ENCODE measurements at places on chromosomes 13 and 19.

DNA sequence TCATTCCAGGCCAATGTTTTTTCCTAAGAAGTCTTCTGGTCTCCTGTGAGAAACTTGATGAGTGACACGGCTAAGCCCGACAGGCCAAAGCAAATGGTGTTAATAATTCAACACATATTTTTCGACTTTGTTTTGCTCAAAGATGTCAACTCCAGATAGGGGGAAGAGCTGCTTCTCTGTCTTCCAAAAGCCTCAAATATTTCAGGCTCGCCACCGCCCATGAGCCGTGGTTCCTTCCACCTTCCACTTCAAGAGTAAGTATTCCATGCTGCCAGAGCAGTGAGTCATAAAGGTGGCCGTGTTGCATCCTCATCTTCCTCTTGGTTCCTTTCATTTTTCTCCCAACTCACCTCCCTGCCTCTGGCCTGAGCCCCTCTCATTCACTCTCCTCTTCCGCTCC is 272.6 kb downstream of the EFNB2 start:
- H3K4me3 ChIP-seq: no peak overlapping the region
- no peaks in the 10 kb centered on the region for H3K36me3 ChIP-seq
- no peaks in the 10 kb centered on the region for H3K4me1 ChIP-seq
- H3K27me3 ChIP-seq: no peaks in the 10 kb centered on the region
- DNase-seq: no peak

- no peaks in the 10 kb centered on the region for H3K36me3 ChIP-seq
- peaks cover 21% of the 10 kb centered on the region for H3K27me3 ChIP-seq
- H3K27ac ChIP-seq: no peak overlapping the region
- no peak overlapping the region for H3K4me3 ChIP-seq
Observed at GRCh38 chr19:791567-792305, 5.5 kb upstream of the PTBP1 start.

DNA sequence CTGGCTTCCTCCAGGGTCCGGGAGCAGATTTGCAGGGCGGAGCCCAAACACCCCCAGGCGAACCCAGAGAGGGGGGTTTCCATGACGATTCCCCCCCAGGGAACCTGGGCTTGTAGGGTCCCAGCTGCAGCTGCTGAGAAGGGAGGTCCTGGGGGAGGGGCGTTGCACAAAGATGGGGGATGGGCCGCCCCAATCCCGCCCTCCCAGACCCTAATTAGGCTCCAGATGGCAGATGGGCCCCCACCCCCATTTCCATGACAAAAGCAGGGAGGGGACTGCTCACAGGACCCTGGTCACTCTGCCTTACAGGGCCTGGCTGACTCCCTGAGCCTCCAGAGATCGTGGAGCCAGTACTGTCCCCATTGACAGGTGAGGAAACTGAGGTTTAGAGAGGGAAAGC is 15.2 kb downstream of the ELAVL3 start:
- no peaks in the 10 kb centered on the region for H3K4me1 ChIP-seq
- no peak overlapping the region for H3K27ac ChIP-seq
- H3K27me3 ChIP-seq: peaks cover 41% of the 10 kb centered on the region
- no peak overlapping the region for H3K4me3 ChIP-seq
- H3K36me3 ChIP-seq: no peaks in the 10 kb centered on the region
- DNase-seq: no peak

GRCh38 chr13:107457686-107458085 is 757.6 kb downstream of the LIG4 start:
- no peaks in the 10 kb centered on the region for H3K27me3 ChIP-seq
- H3K27ac ChIP-seq: no peak overlapping the region
- no peaks in the 10 kb centered on the region for H3K4me1 ChIP-seq
- no peak for DNase-seq

GRCh38 chr19:55341595-55342531 is 2.2 kb downstream of the KMT5C start:
- no peak overlapping the region for H3K27ac ChIP-seq
- H3K27me3 ChIP-seq: peaks cover 3% of the 10 kb centered on the region
- H3K36me3 ChIP-seq: no peaks in the 10 kb centered on the region
- peak overlapping the region; percentile 8 for H3K4me3 ChIP-seq

GRCh38 chr13:39350461-39350881 is 252.5 kb downstream of the LHFPL6 start:
- no peaks in the 10 kb centered on the region for H3K4me1 ChIP-seq
- no peak overlapping the region for H3K27ac ChIP-seq
- H3K4me3 ChIP-seq: no peak overlapping the region
- no peaks in the 10 kb centered on the region for H3K27me3 ChIP-seq

DNA sequence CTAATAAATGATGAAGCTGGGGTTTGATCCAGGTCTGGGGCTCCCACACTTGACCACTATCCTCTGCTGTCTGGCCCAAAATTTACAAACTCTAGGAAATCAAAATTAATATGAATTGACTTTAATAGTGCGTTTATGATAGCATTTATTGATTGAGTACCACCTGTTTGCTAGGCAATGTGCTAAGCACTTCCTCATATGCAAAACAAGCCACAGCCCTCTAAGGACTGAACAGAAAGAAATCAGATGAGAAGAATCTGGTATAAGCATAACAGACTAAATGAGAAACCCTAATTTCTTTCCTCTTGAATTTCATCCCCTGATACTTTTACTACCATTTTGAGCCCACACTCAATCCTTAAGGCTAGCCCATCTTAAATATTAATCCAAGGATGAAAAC is 6.6 kb upstream of the MLNR start:
- DNase-seq: no peak
- H3K4me3 ChIP-seq: no peak overlapping the region
- H3K27ac ChIP-seq: no peak overlapping the region
- H3K4me1 ChIP-seq: no peaks in the 10 kb centered on the region

DNA sequence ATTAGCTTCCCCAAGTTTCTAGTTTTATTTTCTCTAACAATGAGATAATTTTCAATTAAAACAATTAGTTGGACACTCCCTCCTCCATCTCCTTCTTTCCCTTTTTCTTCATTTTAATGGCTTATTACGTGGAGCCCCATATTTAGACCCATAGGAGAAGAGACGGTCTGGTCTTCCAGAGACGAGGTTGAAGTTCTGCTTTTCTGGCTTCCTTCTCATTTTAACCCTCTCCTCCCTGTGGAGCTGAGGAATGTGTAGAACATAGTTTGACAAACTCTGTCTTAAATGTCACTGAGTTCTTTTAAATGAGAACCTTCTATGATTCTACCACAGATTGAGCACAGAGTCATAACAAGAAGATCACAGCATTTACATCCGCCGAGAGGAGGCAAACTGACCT is 86.8 kb downstream of the EDNRB start:
- no peaks in the 10 kb centered on the region for H3K4me1 ChIP-seq
- no peaks in the 10 kb centered on the region for H3K36me3 ChIP-seq
- no peak for DNase-seq
- no peak overlapping the region for H3K27ac ChIP-seq
- no peak overlapping the region for H3K4me3 ChIP-seq
- H3K27me3 ChIP-seq: no peaks in the 10 kb centered on the region

DNA sequence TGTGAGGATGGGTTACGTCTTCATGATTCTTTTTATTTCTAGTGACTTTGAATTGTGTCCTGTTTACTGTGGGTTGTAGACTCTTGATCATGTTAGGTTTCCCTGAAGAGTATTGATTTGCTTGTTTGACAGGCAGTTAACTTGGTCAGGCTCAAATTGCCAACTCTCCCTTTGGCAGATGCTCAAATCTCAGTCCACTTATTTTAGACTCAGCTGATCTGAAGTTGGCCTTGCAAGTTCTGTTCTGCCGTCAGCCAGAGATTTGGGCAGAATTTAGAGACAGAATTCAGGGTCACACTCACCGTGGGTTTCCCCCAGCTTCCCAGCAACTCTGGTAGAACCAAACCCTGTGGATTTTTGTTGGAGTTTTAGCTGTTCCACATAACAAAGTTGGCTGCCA is 71.6 kb upstream of the TEX29 start:
- H3K4me3 ChIP-seq: no peak overlapping the region
- DNase-seq: no peak
- H3K27ac ChIP-seq: no peak overlapping the region

DNA sequence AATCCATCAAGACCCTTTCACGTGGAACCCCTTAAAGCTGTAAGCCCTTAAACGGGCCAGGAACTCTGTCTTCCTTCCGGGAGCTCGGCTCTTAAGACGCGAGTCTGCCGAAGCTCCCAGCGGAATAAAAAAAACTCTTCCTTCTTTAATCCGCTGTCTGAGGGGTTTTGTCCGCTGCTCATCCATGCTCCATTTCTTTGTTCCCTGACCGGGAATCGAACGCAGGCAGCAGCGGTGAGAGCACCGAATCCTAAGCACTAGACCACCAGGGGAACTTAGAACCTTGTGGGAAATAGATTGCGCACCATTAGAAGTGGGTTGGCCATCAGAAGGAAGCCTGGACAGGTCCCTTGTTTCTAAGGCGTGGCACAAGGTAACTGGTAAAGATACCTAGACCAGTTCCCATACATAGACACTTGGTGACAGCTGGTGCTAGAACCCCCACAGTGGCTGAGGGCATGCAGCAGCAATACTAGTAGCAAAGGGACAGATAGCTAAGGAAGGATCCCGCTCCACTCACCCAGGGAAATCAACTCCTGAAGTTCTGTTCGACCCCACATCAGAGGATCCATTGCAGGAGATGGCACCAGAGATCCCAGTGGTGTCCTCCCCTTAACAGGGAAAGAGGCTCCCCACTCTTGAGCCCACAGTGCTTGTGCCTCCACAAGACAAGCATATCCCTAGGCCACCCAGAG is 1.5 kb upstream of the RGCC start:
- H3K27ac ChIP-seq: no peak overlapping the region
- no peaks in the 10 kb centered on the region for H3K4me1 ChIP-seq
- DNase-seq: no peak
- no peaks in the 10 kb centered on the region for H3K36me3 ChIP-seq

DNA sequence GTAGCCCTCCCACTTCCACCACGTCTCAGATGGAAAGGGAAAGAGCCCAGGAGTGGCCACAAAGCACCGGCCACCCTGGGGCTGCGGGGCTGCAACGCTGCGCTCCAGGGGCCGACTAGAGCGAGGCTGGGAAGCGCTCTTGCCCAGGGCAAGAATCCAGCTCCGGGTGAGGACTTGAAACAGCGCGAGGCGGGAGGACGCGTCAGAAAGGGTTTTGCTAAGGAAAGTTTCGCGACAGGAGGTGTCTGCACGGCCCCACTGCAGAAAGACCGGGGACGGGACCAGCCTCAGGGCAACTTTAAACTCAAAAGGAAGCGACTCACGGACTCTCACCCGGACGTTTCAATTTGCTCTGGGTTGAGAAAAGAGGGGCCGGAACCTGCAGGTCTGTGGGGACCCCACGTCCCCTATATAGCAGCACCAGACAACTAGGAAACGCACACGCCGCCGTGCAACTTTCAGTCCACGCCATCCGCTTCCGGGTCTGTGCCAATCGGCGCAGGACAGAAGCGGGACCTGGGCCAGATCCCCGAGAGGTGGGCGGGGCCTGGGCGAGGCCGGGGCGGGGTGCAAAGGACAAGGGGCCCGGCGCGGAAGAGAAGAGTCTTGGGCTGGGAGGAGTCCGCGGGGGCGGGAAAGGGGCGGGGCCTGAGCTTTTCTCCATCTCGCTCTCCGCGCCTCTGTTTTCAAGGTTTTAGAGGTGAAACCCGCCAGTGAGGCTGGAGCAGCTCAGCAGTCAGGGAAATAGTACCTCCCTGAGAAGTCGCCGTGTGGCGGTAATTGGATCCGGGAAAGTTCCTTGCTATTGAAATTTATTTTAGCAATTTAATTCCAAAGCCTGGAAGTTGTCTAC is at the start of gene ZNF816:
ZNF816 (minus strand) TSS at position 488 of the 853 bp plus-strand sequence. CDS start 6,792 bp downstream, outside the sequence.
- no peaks in the 10 kb centered on the region for H3K4me1 ChIP-seq
- DNase-seq: peak; percentile 60

GRCh38 chr13:113584870-113585671 is 518 bp downstream of the TFDP1 start:
- H3K4me1 ChIP-seq: peaks cover 14% of the 10 kb centered on the region
- H3K36me3 ChIP-seq: peaks cover 26% of the 10 kb centered on the region
- peak; percentile 34 for DNase-seq
- H3K4me3 ChIP-seq: peak overlapping the region; percentile 73
- H3K27me3 ChIP-seq: no peaks in the 10 kb centered on the region
- no peak overlapping the region for H3K27ac ChIP-seq

DNA sequence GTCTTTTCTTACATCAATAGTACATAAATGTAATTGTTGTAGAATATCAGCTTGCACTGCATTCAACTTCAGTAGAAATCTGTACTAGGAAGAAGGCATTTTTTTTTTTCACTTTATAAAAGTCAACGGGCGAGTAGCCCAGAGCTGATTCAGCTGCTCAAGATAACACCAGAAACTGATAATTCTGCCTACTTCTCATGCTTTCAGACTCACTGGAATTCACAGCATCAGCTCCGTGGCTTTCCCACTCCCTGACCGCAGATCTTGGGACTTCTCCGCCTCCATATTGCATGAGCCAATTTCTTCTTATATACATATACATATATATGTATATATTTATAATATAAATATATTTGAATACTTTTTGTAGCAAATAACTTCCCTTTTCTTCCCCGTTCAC is 263.1 kb upstream of the RXFP2 start:
- no peak overlapping the region for H3K4me3 ChIP-seq
- no peak for DNase-seq
- H3K27me3 ChIP-seq: no peaks in the 10 kb centered on the region
- no peaks in the 10 kb centered on the region for H3K36me3 ChIP-seq
- no peak overlapping the region for H3K27ac ChIP-seq
- no peaks in the 10 kb centered on the region for H3K4me1 ChIP-seq

DNA sequence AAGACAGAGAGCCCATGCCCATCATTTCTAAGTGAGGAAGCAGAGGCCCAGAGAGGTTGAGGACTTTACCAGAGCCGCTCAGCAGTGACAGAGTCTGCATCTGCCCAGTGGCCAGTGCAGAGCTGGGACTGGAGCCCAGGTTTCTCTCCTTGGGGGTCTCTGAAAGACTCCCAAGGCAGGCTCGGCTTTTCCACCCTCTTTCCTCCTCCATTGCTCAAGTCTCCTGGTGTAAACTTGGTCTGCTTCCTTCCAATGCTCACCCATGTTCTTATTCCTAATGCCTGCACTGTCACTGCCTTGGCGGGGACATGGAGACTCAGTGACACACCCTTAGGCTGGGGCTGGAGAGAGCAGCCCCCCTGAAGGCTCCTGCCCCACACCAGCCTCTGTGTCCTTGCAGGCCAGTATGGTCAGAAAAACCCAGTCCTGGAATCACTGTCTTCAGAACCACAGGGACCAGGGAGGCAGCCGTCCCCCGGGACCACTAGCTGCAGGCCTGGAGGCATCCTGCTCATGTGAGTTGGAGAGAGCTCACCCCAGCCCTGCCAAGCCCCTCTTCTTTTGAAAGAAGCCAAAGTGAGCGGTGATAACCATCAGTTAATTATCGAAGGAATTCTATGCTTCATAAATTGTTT is 211.0 kb upstream of the ZNF536 start:
- H3K36me3 ChIP-seq: no peaks in the 10 kb centered on the region
- H3K4me1 ChIP-seq: no peaks in the 10 kb centered on the region
- H3K27ac ChIP-seq: no peak overlapping the region
- DNase-seq: no peak

DNA sequence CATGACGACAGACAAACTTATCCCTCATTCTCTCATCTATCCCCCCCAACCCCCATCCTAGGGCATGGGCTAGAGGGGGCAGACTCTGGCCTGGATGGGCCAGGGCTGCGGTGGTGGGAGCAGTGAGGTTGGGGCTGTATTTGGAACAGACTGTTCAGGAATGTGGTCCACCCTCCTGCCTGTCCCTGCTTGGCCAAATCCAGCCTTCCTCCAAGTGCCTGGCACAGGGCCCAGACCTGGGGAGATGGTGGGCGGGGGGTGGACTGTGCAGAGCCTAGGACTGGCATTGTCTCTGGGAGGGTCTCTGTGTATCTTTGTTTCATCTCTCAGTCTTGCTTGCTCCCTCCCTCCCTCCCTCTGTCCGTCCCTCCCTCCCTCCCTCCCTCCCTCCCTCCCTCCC is 14.2 kb downstream of the EGLN2 start:
- no peaks in the 10 kb centered on the region for H3K36me3 ChIP-seq
- DNase-seq: no peak
- no peaks in the 10 kb centered on the region for H3K4me1 ChIP-seq
- peaks cover 9% of the 10 kb centered on the region for H3K27me3 ChIP-seq
